ENCODE measurements at places on chromosomes 1 and 21.

GRCh38 chr1:72197786-72198185 is 84.6 kb downstream of the NEGR1 start:
- no peak for DNase-seq

DNA sequence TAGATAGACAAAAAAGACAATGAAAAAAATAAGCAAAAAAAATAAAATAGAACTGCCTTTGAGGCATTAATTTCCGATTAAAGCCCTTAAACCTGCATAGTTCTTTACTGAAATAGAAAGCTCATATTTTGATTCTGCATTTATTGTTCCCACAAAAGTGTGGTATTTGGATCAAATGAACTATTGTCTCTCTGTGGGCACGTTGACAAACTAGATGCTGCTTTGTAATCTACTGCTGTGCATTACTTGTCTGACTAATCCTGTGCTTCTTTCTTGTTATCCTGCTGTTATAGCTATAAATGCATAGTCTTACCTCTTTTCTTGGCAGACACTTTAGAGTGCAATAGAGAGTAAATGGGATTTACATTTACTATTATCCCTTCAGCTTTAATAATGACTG is 31.4 kb upstream of the SLC35D1 start:
- DNase-seq, result no peak

DNA sequence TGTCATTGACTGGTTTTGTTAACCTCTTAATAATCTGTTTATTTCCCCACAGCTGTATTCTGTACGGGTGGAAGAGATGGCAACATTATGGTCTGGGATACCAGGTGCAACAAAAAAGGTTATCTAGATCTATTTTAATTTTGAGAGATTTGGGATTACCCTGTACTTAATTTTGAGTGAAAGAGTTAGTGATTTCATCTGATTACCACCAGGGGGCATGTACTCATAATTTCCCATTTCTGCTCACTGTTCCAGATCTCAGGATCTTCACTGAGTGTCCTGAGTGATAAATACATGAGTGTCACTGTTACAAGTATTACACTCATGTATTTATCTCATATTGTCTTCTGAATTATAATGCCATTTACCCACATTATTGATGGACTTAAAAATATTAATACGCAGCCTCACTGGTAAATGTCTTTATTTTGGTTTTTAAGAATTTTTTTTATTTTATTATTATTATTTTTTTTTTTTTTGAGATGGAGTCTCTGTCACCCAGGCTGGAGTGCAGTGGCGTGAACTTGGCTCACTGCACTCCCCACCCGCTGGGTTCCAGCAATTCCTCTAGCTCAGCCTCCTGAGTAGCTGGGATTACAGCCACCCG is 27.4 kb downstream of the DTL start:
- DNase-seq, result no peak

- no peak for DNase-seq
Observed at GRCh38 chr1:37629726-37630425, 4.8 kb downstream of the RSPO1 start.

DNA sequence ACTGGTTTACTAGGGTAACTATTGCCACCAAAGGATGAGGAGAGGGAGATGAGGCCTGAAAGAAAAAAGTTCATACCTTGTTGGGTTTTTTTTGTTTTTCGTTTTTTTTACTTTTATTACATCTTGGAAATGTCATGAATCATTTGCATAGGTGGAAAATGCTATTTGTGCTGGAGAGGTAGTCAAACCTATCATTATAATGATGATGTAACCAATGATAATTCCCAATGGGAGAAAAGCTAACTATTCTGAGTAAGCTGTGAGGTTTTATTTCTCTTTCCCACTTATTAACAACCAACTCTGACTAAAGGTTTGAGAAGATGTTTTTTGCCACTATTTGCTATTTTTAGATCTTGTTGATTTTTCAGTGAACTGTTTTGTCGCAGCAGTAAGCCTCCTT is 29.0 kb downstream of the SH3GLB1 start:
- DNase-seq, result no peak

- no peak for DNase-seq
Observed at GRCh38 chr1:233440951-233441401, 113.5 kb downstream of the MAP3K21 start.

- no peak for DNase-seq
Observed at GRCh38 chr21:44666401-44667320, at the start of gene KRTAP12-2. Gene KRTAP12-2 (minus strand): TSS chr21:44666927. CDS start chr21:44666886, 41 bp downstream.

DNA sequence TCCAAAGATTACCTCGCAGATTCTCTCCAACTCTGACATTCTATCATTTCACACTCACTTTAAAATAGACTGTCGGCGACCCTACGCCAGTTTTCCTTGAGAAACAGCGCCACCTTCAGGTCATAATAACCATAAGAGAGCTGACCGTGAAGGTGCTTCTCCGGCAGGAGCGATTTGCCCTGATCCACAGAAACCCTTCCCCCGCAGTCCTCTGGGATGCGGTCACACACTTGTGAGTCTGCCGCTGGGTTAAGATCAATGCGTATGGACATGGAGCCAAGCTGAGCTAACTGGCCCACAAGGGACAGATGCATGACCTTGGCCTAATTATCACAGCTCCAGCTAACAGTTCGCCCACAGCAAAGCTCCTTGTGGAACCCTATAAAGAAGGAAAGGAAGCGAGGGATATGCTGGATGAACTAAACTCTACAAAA is 32.8 kb upstream of the IFNAR2 start:
- DNase-seq, result no peak

DNA sequence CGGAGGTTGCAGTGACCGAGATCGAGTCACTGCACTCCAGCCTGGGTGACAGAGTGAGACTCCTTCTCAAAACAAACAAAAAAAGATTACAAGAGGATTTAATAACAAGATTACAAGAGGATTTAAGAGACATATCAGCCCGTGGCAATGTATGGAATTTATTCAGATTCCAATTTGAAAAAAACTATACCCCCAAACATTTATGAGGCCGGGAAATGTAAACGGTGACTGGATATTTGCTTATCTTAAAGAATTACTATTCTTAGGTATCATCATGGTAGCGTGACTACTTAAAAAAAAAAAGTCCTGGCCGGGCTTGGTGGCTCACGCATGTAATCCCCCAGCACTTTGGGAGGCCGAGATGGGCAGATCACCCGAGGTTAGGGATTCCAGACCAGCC is 21.2 kb upstream of the ELK4 start:
- no peak for DNase-seq

- no peak for DNase-seq
Observed at GRCh38 chr1:240803151-240803550, 191.2 kb upstream of the GREM2 start.

- no peak for DNase-seq
Observed at GRCh38 chr1:22496536-22497160, 45.0 kb downstream of the ZBTB40 start.

DNA sequence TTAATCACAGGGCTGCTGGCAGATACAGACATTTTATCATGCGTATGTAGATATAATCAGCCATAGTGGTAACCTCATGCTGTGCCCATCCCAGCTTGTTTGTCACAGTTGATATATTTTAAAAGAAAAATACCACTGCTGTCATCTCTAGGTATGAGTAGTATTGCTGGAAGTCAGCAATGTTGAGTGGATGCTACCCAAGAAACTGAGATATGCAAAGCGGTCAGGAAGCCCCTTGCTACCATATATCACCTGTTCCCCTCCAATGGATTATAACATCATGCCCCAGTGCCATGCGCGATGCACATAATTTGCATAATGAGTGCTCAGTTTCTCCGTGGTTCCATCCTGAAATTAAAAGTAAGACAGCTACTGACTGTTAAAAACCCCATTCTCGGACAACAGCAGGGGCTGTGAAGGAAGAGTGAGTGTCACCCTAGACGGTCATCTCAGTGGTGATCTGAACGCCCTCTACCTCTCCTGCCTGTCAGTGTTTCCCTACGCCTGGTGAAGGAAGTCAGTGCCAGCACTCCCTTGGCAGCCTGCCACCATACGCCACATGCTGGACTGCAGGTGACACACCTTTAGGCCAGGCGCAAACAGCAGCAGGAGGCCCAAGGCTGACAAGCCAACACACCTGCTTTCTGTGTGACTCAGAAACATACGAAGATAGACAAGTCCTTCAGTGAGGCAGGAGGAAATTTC is 2.7 kb downstream of the IL10RB start:
- DNase-seq, result peak; percentile 44

DNA sequence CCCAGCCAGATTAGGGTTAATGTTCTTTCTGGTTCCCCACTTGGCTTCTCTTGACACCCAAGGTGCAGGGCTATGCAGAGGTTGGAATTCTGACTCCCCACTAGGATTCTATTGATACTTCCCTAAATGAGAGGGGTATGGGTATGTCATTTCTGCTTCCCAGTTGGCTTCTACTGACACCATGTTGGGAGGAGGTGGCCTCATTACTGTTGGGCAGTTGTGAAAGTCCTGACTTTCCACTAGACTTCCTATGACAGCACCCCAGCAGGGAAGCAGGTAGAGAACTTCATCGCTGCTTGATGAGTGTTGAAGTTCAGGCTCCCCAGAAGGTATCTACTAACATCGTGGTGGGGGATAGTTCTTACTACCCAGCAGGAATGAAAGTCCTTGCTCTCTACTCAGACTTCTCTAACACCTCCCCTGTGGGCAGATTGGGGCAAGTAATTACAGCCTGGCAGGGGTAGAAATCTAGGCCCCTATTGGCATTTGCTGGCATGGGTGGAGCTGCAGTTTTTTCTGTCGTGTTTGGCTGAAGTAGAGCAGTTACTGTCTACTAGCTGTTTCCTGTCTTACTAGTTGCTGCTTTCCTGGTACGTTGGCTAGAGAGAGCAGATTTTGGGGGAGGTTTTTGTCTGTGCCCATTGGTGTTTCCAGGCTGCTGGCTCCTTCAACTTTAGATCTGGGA is 41.5 kb downstream of the ZYG11B start:
- no peak for DNase-seq

DNA sequence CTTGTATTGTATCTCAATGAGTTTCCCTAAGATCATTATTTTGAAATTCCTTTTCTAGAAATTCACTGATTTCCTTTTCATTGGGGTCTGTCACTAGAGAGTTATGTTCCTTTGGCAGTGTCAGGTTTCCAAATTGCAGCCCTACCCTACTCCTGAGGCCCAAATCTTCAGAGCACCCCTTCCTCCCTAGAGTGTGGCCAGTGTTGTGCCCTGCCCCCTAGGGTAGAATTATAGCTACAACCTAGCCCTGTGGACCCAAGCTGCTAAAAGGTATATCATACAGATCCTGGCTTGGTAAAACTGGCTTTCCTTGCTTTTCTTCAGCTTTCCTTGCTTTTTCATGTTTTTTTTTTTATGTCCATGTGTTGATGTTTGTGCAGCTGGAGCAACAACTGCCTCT is 60.7 kb downstream of the DIPK1A start:
- DNase-seq, result no peak

GRCh38 chr1:7755448-7755847 is 15.6 kb upstream of the VAMP3 start:
- DNase-seq, result no peak

DNA sequence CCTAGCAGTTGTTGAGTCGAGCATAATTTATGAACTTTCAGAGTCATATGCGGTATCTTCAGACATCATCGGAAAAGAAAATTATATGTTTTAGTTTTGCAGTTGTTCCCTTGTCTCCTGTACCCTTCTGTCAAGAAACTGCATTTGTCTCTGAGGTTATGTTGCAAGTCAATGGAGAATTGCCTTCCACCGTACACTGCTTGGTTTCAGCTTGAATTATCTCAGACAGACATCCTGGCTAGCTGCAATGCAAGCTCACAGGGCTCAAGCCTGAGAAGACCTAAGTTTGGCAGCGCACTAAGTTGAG is 156.0 kb downstream of the NFIA start:
- DNase-seq, result no peak

DNA sequence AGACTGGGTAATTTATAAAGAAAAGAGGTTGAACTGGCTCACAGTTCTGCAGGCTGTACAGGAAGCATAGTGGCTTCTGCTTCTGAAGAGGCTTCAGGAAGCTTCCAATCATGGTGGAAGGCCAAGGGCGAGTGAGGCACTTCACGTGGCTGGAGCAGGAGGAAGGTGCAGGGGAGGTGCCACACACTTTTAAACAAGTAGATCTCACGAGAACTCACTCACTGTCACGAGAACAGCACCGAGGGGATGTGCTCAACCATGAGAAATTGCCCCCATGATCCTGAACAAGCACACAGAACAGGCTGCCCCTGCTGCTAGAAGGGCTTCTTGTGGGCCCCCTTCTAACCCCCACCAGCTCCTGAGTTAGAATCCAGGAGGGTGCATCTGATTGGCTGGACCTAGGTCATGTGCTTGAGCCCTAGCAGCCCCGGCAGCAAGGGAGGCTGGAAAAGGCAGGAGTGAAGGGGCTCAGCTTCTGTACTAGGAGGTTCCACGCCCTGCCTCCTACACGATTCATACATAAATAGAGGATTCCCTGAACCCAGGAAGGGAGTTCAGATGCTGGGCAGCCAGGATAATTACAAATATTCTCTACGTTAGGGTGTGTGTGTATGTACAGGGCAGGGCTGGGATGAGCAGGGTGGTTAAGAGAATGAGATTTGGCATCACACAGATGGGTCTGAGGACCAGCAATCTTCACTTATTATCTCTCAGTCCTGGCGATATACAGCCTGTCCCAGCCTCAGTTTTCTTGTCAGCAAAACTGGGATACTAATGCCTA is 72.8 kb upstream of the ATP5PO start:
- no peak for DNase-seq

DNA sequence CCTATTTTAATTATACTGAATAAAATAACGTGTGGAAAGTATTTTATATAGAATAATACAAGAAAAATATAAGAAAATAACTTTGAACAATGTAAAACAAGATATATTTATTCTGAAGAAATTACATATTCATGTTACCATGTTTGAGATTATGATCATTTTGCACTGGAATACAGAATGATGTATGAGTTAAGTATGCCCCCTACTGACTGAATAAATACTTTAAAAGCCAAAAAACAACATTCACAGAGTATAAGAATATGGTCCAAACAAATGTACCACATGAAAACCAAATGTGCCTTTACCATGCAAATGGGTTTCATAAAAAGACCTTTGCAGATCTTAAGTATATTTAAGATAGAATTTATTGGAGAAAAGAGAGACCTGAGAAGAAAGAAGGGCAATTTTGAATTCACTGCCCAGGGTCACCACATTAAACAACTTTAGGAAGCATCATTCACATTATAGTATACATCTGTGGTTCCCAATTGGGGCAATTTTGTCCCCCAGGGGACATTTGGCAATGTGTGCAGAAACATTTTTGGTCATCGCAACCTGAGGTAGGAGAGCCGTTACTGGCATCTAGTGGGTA is 136.6 kb upstream of the GFI1 start:
- no peak for DNase-seq

DNA sequence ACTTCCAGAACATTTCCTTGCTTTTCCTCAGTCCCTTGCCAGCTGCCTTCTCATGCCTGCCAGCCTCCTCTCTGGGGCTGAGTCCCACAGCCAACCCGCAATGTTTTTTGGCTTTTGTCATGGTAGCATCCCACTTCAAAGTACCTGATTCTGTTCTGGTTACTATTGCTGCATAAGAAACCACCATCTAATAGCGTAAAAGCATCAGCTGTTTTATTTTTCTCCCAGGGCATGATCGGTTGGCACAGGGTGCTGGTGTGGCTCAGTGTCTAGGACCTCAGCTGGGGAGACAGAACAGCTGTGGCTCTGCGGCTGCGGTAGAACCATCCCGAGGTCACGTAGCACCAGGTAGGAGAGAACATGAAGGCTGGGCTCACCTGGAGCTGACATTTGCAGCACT is 8.9 kb upstream of the PRMT2 start:
- DNase-seq, result no peak

Measured in GM12891 (cell line).